ENCODE measurements at places on chromosomes 4 and X. TPM values are rescaled to one million over a fixed set of nuclear protein-coding genes. Genes with fewer than 3 reads are reported as not detected.

Gene C4orf46
- 5.4 TPM for total RNA-seq

Gene ZNF157
- 0.33 TPM for total RNA-seq

Gene SHISA3
- 0.73 TPM for total RNA-seq

Gene SOX3
- not detected for total RNA-seq

Gene CYLC1
- not detected for total RNA-seq

Gene CENPI
- total RNA-seq: 0.98 TPM

Gene CT45A2
- total RNA-seq: not detected

Gene GATA1
- total RNA-seq: not detected

Gene HTT-AS
- total RNA-seq: not detected

Measured in breast epithelium (tissue), 4 donors.